ENCODE measurements at places on chromosomes 2 and 18.

DNA sequence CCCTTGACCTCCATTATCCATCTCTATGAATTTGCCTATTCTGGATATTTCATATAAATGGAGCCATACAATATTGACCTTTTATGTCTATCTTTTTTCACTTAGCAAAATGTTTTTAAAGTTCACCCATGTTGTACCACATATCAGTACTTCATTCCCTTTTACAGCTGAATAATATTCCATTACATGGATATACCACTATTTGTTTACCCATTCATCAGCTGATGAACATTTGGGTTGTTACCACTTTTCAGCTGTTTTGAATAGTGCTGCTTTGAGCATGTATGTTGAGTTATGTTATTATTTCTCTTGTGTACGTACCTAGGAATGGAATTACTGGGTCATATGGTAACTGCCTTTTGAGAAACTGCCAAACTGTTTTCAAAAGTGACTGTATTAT lies 93.7 kb upstream of the DNMT3A start:
- DNase-seq: no peak

DNA sequence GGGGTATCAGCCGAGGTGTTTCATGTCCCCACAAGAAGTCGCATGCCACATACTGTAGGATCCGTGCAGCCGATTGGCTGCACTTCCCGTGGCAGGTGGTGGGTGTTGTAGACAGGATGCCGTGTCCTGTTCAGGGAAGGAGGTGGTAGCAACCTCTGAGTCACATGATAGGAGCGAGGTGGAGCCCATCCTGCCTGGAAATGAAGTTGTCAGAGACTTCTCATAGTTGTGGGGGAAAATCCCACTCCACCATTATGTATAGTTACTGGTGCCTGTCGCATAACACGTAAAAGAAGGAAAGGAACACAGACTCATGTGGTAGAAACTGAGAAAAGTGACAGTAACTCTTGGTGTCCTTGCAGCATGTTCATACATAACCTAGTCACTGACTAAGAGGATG lies 91.4 kb upstream of the IL1R2 start:
- no peak for DNase-seq

DNA sequence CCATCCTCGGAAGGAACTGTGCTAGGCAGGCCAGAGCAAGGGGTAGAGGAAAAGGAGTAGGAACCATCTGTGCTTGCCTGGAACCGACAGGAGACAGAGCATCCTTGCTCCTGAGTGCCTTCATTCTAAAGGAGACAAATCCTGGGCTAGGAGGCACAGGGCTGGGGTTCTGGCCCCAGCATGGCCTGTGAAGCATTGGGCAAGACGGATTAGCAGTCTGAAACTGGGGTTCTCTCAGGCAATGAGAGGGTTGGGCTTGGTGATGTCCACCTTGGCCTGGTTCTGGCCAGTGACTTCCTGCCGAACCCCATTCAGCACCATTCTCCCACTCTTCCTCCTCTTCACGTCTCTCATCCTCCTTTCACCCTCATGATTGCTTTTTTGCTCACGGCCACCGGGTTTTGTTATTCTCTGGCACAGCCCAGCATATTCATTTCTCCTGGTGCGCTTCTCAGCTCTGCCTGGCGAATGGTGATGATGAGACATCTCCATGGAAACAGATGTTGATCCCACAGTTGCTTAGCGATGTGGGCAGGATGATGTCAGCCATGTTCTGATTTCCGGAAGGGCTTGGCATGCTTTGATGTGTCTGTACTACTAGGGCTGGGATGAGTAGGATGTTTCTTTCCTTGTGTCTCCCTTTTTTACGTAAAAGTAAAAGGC lies 127.7 kb downstream of the CAPN13 start:
- DNase-seq: no peak

- DNase-seq: no peak
These were observed 37.3 kb upstream of the TANK start for GRCh38 chr2:161122772-161123530.

- peak; percentile 87 for DNase-seq
These were observed 20.7 kb downstream of the FOSL2 start for GRCh38 chr2:28413152-28413898.

DNA sequence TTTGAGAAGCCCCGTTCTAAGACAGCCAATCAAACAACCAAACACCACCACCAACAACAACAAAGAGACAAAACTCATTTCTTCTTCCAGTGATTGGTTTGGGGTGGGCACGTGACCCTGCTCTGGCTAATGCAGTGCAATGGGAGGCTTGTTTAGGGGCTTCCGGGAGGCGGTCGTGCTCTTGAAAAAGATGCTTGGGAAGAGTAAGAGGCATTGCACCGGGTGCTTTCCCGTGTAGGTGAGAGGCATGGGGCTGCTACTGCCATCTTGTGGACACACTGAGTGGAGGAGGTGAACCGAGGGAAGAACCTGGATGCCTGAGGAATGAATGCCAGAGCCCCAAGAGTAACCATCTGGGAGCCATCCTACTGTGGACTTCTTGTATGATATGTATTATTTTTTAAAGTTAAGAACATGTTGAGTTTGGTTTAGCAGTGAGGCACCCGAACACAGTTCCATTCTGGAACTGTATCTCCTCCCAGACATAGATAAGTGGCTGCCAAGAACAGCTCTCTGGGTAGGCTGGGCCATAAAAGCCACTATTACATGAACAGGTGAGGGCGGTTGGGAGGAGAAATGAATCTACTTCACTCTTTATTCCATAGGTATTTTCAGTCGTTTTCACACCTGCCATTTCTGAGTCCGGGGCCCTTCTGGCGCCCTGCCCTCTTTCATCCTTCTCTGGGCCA lies 19.1 kb upstream of the ARHGAP25 start:
- no peak for DNase-seq

GRCh38 chr2:71814885-71815284 lies 332.8 kb downstream of the CYP26B1 start:
- no peak for DNase-seq

GRCh38 chr2:45070113-45070652 lies 60.9 kb upstream of the SIX2 start:
- DNase-seq: peak; percentile 97

DNA sequence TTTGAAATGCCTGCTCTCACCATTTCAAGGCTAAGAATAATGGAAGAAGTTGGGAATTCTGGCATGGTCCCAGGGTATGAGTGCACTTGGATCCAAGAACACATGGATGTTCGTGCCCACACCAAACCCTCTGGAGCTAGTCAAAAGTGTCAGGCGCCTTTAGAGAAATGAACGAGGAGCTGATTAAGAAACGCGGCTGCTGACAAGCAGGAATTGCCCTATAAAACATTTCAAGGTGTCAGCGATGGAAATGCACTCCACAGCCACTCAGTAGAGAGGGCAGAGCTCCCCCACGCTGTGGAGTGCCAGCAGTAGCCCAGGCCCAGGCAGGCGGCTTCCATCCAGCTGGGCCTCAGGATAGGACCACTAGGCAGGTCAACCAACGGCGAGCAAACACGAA lies 213.7 kb downstream of the TTC32 start:
- DNase-seq: no peak

DNA sequence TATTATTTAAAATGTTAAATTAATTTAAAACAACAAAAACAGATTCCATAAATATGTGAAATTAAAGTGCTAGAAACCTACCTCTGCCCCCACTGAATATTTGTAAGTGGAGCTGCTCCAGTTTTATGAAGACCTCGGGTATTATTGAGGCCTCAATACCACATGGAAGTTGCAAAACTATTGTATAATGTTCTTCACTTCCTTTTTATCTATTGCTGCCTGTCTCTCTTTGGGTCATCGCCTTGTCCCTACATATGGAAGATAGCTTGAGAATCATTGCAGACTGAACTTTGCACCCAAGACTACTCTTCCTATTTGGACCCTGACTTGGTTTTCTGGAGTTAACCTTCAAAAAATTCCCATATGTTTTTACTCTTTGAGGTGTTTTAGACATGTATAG lies 212.1 kb upstream of the NETO1 start:
- no peak for DNase-seq

- DNase-seq: no peak
These were observed 86.0 kb downstream of the OSBPL6 start for GRCh38 chr2:178280244-178280852.

- no peak for DNase-seq
These were observed 27.4 kb downstream of the MPPE1 start for GRCh38 chr18:11880586-11881304.

- DNase-seq: no peak
These were observed 64.1 kb downstream of the CHRNA1 start for GRCh38 chr2:174699993-174700766.

DNA sequence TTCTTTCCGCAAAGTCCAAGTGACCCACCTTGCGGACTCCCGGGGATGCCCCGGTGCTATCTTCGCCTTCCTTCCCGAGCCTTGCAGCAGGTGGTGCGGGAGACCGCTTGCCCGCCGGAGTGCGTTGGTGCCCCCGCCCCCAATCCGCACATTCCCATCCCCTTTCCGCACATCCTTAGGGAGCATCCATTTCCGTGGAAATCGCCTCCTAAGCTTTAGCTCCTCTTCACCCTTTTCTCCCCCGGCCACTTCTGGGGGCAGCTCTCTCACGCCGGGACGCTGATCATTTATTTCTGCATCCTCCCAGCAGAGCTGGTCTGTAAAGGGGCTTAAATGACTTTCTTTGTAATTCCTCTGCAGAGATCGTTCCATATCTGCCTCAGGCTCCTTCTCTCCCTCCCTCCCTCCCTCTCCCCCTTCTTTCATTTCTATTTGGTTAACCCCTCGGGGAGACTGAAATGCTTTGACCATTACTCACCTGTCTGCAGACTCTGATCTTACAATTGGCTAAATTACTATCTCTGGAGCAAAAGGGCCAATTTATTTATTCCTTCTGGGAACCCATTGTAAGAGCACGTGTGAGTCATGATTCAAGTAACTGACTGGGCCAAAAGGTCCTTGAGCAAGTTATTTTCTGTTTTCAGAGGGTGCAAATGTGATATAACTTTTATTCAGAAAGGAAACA lies 1.3 kb upstream of the LYPD1 start:
- no peak for DNase-seq

GRCh38 chr2:69113627-69114026 lies 100.6 kb downstream of the ANTXR1 start:
- DNase-seq: no peak

GRCh38 chr2:191941376-191941929 lies 94.6 kb upstream of the CAVIN2 start:
- no peak for DNase-seq

DNA sequence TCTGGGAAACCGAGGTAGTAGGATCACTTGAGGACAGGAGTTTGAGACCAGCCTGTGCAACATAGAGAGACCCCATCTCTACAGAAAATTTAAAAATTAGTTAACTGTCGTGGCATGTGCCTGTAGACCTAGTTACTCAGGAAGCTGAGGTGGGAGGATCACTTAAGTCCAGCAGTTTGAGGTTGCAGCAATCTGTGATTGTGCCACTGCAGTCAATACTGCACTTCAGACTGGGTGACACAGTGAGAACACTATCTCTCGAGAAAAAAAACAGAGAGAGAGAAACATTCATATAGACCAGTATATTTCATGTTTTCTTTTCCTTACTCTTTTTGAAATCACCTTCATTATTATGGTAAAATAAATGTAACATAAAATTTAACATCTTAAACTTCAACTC lies 290.7 kb upstream of the CYP26B1 start:
- DNase-seq: no peak

- no peak for DNase-seq
These were observed 35.1 kb downstream of the ADI1 start for GRCh38 chr2:3483986-3484960.

DNA sequence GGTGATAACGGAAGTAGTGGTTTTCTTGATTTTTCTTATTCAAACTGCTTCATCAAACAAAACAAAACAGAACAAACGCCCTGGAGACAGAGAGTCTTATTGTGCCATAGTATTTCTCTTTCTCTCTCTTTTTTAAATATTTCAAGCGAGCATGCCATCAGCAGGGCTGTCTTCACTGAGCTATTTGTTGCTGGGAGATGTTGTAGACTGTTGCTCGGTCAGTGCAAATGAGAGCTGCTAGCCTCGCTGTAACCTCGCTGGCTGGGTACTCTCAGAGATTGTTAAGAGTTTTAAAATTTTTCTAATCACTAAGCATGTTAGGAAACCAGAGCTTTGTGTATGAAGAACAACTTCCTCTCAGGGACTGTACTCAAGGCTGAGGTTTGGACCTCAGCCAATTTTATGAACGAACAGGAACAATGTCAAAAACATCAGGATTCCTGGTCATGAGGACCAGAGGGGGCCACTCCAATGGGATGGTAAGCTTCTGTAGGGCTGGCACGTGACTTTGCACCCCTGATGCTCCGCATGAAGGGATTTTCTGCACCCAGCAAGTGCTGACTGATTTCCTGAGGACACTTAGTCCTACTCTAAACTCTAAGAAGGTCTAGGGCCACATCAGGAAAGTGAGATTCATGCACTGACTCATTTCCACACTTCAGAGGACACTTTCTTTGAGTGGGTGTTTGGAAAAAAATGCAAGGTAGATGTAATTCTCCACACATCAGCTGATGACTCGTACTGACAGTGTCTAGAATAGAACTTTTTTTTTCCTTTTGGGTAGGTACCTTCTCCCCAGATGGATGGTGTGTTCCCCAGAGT lies 59.8 kb upstream of the IL1R1 start:
- DNase-seq: no peak

- no peak for DNase-seq
These were observed 105.6 kb downstream of the SMAD7 start for GRCh38 chr18:48845174-48845573.

GRCh38 chr2:196260546-196260945 lies 89.2 kb upstream of the STK17B start:
- DNase-seq: no peak

DNA sequence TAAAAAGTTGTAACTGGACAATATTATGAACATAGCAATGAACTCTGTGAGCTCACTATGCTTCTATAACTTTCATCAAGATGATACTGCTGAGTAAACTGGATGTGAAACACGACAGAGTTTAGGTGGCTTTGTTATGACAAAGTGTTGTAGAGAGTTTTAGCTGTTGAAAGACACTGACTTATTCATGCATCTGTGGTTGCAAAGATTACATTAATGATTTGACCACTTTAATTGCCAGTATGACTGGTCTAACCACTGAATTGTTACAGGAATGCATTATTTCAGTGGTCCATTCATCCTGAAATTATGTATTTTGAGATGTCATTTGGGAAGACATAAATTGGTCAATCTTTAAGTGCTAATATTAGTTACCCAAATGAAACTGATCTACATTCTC lies 117.9 kb downstream of the SPHKAP start:
- no peak for DNase-seq

GRCh38 chr2:152508446-152508845 lies 173.5 kb downstream of the FMNL2 start:
- DNase-seq: no peak

DNA sequence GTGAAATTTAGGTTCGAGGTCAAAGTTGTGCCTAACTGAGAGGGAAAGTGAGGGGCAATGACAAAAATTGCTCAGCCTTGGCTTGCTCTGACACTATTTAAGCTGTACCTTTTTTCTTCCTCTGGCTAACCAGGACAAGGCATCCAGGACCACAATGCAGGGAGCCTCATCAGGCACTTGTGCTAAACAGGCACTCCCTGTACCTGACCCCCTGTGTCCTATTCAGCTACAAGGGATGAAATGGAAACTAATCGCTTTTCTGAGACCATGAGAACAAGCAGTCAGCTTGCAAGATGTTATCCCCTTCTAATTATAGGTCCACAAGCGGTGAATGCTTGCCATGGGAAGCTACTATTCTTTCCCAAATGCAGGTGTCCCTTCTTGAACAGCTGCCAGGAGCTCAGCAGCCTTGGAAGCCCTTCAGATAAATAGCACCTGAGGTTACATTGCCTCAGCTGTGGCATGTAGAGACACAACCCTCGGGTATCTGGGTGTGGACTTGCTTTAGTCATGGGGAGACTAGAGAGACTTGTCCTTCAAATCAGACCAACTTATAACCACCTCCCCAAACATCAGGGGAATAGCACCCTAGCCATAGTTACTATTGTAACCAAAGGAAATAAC lies 19.1 kb upstream of the ITGA6 start:
- no peak for DNase-seq

GRCh38 chr18:63202828-63203227 lies 116.7 kb downstream of the BCL2 start:
- no peak for DNase-seq

Measured in NCI-H524 treated with DMSO at 0.1 percent for 48 hours (cell line).